ENCODE measurements at places on chromosomes 11 and 22.

DNA sequence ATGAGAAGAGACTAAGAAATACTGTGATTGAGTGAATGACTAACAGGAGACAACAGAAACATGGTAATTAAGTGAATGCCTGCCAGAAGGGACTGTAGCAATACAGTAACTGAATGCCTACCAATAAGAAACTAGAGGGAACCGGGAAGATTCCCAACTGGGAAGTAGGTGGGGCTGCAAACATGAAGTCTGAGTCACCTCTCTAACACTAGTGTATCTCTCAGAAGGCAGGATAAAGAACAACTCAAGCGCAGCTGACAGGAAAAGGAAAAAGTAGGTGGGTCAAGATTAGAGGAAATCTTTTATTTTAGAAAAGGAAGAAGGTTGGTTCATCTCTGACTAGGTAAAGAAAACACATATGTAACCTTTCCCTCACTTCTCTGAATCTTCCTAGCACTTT, 14.0 kb downstream of the C11orf42 start:
- H3K27me3 ChIP-seq, result no peaks in the 10 kb centered on the region
- peaks cover 16% of the 10 kb centered on the region for H3K4me1 ChIP-seq
- H3K27ac ChIP-seq, result no peak overlapping the region
- no peak for DNase-seq

DNA sequence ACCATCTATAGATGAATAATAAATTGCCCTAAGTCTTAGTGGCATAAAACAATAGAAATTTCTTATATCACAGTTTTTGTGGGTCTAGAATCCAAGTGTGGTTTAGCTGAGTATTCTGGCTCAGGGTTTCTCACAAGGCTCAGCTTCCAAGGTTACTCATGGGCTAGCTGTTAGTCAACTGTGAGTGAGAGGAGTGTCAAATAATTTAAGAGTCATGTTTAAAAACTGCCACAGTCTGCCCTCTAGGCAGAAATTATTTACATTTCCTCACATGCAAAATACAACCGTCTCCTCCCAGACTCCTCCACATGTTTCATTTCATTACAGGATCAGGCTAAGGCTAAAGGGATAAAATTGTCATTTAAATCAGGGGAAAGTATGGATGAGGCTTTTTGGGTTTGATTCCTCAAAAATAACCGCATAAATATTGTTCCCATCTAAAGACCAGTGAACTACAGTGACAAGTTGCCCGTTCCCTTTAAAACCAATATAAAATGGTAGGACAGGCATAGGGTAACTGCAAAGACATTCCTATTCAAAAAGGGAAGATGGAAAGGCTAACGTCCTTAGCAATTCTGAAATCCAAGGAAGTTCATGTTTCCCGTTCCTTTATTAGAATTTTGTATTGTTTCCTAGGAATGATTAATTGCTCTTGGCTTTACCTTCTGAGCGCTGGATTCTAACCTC, 324.3 kb downstream of the DYNC2H1 start:
- H3K27ac ChIP-seq, result no peak overlapping the region
- H3K4me3 ChIP-seq, result no peak overlapping the region
- no peak for DNase-seq

- H3K4me3 ChIP-seq, result no peak overlapping the region
- no peak overlapping the region for H3K27ac ChIP-seq
- peaks cover 8% of the 10 kb centered on the region for H3K36me3 ChIP-seq
- DNase-seq, result no peak
- H3K4me1 ChIP-seq, result no peaks in the 10 kb centered on the region
Observed at GRCh38 chr22:19902245-19902715, 39.3 kb upstream of the COMT start.

GRCh38 chr11:99257131-99257530, 236.4 kb downstream of the CNTN5 start:
- H3K4me3 ChIP-seq, result no peak overlapping the region
- no peak for DNase-seq
- no peaks in the 10 kb centered on the region for H3K27me3 ChIP-seq
- no peaks in the 10 kb centered on the region for H3K36me3 ChIP-seq

- H3K36me3 ChIP-seq, result peaks cover 6% of the 10 kb centered on the region
- no peak for DNase-seq
- no peak overlapping the region for H3K4me3 ChIP-seq
- no peaks in the 10 kb centered on the region for H3K27me3 ChIP-seq
- H3K4me1 ChIP-seq, result peaks cover 17% of the 10 kb centered on the region
Observed at GRCh38 chr22:45212306-45212709, 28.4 kb downstream of the KIAA0930 start.

DNA sequence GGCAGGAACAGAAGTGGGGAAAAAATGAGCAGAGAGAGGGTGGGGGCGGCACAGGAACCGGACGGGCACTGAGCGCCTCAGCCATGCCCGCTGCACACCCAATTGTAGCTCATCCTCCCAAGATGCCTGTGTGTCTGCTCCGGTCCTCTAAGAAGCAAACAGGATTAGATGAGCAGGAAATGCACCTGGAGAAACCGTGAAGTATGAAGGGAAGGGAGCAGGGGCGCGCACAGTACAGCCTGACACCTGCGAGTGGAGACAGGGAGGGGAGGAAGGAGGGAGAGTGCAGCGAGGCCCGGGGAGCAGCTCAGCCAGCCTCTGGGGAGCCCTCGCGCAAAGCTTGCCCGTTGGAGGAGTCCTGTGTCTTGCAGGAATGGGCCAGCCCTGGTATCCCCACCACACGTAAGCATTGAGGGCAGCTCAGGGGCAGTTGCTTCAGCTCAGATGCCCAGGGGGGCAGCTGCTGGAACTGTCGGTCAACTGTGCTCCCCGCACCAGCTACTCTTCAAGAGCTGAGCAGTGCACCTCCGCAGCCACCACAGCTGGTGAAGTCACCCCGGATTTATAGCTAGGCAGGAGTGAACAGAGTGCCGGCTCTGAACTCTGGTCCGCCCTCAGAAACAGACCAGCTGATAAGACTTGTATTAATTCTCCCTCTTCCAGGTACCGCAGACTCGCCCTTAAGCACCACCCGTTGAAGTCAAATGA, 7.0 kb downstream of the DNAJB13 start:
- DNase-seq, result no peak
- H3K27me3 ChIP-seq, result peaks cover 32% of the 10 kb centered on the region
- no peak overlapping the region for H3K27ac ChIP-seq
- no peaks in the 10 kb centered on the region for H3K4me1 ChIP-seq
- peaks cover 1% of the 10 kb centered on the region for H3K36me3 ChIP-seq
- H3K4me3 ChIP-seq, result no peak overlapping the region

GRCh38 chr11:132977746-132978145, 554.6 kb downstream of the OPCML start:
- no peak overlapping the region for H3K27ac ChIP-seq
- H3K4me1 ChIP-seq, result no peaks in the 10 kb centered on the region
- no peaks in the 10 kb centered on the region for H3K36me3 ChIP-seq
- H3K4me3 ChIP-seq, result no peak overlapping the region

DNA sequence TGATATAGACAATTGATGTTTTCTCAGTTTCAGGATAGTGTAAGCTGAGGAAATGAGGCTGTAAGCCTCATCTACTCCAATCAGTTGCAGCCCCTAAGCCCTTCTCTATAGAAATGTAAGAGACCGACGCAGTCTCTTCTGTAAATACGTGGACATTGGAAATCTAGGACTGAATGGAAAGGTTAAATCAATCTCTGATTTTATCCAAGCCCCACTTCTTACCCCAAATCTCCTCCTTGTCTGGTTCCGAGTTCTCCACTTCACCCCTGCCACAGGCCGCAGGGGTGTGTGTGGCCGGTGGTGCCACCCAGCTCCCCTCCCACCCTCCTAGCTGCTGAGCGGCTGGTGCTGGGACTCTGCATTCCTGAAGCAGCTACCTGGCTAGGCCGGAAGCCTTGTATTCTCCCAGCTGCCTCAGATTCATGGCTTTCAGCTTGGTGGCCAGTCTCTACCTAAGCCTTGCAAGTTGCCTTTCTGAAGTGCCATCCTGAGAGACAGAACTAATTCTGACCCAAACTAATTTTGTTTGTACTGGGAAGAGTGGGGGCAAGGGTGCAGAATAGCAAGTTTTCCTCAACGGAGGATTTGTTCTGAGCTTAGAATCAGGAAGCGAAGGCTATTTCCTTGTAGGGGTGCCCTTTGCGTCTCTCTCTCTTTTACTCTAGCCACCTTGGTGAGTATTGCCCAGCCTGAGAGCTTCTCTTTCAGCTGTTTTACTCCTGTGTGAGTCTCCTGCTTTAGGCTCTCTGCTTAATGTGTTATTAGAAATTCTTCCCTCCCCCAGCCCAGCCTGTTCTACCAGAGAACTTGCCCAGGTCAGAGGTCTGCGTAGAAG, 749 bp downstream of the VWA5A start:
- peaks cover 11% of the 10 kb centered on the region for H3K27me3 ChIP-seq
- H3K36me3 ChIP-seq, result peaks cover 6% of the 10 kb centered on the region
- H3K27ac ChIP-seq, result peak overlapping the region; percentile 70

DNA sequence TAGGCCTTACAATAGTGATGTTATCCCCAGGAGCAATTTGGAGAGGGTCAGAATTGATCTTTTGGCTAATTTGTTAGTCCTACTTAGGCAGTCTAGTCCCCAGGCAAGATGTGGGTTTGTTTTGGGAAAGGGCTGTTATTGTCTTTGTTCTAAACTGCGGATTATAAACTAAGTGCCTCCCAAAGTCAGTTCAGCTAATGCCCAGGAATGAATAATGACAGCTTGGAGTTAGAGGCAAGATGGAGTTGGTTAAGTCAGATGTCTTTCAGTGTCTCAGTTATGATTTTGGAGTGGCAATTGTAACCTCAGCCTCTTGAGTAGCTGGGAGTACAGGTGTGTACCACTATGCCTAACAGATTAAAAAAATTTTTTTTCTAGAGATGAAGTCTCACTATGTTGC, 7.3 kb upstream of the CLNS1A start:
- H3K4me1 ChIP-seq, result no peaks in the 10 kb centered on the region
- no peak overlapping the region for H3K27ac ChIP-seq
- no peaks in the 10 kb centered on the region for H3K36me3 ChIP-seq

DNA sequence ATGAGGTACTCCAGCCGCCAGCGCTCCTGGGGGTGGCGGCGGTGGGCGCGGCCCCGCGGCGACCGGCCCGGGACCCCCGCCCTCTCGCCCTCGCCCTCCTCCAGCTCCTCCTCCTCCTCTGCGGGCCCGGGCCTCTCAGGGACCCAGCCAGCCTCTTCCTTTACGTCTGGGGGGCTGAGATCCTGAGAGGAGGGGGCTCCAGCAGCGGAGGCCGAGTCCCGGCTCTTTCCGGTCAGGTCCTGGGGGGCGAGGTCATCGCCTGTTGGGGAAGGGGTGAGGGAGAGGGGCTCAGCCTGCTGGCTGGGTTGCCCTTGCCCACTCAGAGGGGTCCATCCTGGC, 4.3 kb downstream of the ZFTA start:
- peaks cover 6% of the 10 kb centered on the region for H3K36me3 ChIP-seq
- no peak overlapping the region for H3K4me3 ChIP-seq
- H3K4me1 ChIP-seq, result peaks cover 9% of the 10 kb centered on the region
- DNase-seq, result no peak

DNA sequence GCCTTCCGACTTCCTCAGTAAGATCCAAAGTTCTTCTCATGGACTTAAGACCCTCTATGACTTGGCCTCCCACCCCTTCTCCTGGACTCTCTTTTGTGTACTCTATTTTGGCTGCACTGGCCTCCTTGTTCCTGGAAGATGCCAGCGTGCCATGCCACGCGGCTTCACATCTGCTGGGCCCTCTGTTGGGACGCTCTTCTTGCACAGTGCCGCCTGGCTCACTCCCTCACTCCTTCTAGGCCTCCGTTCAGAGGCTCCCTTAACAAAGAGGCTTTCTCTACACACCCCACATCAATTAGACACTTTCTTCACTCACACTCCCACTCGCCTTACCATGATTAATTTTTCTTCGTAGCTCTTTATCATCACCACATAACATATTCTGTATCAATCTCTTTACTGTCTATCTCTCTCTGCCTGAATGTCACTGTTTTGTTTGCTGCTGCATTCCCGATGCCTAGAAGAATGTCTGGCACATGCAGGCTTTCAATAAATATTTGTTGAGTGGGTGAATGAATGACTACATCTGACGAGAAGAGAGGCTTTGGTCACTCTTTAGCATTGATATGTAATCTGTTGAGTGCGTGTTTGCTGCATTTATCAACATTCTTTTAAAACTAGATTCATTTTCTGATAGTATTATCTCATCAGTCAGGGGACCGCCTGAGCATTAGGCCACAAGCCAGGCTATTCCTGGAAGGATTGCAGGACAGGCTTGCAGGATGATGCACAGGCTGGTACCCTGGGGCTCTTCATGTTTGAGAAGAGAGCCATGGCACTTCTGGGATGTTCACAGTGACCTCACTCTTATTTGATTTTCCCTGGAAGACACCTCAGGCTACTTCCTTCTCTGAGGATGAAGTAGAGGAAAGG, 60.6 kb upstream of the AMPD3 start:
- no peaks in the 10 kb centered on the region for H3K36me3 ChIP-seq
- H3K27me3 ChIP-seq, result peaks cover 71% of the 10 kb centered on the region
- no peaks in the 10 kb centered on the region for H3K4me1 ChIP-seq
- H3K27ac ChIP-seq, result no peak overlapping the region

- H3K27ac ChIP-seq, result peak overlapping the region; percentile 83
- peaks cover 39% of the 10 kb centered on the region for H3K4me1 ChIP-seq
- no peaks in the 10 kb centered on the region for H3K36me3 ChIP-seq
- H3K27me3 ChIP-seq, result no peaks in the 10 kb centered on the region
- H3K4me3 ChIP-seq, result peak overlapping the region; percentile 21
- DNase-seq, result no peak
Observed at GRCh38 chr11:75536786-75537641, 11.3 kb upstream of the GDPD5 start.

DNA sequence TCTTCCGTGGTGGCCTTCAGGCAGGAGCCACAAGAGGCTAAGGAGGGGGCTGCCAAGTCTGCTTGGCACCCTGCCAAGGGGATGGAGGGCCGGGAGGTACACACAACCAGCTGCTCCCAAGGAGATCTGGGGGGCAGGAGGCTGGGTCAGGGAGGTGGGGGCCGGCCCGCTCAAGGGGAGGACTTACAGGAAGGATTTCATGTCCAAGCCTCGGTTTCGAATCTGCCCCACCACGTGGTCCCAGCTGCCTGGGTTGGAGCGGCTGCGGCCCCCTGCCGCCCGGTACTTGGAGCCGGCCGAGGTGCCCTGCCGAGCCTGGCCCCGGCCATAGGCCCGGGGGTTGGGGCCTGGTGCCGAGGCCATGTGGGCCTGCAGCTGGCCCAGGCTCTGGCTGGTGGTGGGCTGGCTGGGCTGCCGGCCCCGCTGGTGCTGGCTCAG, 33.5 kb downstream of the LRRC10B start:
- peaks cover 61% of the 10 kb centered on the region for H3K27me3 ChIP-seq
- peaks cover 2% of the 10 kb centered on the region for H3K36me3 ChIP-seq
- no peak overlapping the region for H3K27ac ChIP-seq
- H3K4me1 ChIP-seq, result peaks cover 5% of the 10 kb centered on the region

DNA sequence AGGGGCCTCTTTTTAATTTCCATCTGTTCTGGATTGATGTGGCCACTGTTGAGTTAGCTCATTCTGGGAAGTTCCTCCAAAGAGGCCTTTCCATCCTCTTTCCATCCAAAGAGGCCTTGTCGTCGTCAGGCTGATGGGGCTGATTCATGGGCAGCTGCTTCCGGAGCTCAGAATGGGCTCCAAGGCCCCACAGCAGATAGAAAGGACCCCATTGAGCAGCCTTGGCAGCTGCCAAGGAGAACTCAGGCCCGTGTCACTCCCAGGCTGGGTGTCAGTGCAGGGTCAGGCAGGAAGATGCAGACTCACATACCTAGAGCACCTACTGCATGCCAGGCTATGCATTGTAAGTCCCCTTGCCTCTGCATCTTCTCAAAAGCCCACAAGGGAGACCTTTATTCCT, 524.1 kb downstream of the MIAT start:
- no peak for DNase-seq
- H3K36me3 ChIP-seq, result no peaks in the 10 kb centered on the region
- no peaks in the 10 kb centered on the region for H3K4me1 ChIP-seq

GRCh38 chr11:36540998-36541397, 26.8 kb upstream of the RAG1 start:
- H3K4me1 ChIP-seq, result peaks cover 5% of the 10 kb centered on the region
- H3K36me3 ChIP-seq, result no peaks in the 10 kb centered on the region
- H3K4me3 ChIP-seq, result no peak overlapping the region
- H3K27me3 ChIP-seq, result peaks cover 55% of the 10 kb centered on the region

Data from central memory CD8-positive, alpha-beta T cell (primary cell).